ENCODE measurements at places on chromosomes 4 and X. TPM values are rescaled to one million over a fixed set of nuclear protein-coding genes. Genes with fewer than 3 reads are reported as not detected.

DNA sequence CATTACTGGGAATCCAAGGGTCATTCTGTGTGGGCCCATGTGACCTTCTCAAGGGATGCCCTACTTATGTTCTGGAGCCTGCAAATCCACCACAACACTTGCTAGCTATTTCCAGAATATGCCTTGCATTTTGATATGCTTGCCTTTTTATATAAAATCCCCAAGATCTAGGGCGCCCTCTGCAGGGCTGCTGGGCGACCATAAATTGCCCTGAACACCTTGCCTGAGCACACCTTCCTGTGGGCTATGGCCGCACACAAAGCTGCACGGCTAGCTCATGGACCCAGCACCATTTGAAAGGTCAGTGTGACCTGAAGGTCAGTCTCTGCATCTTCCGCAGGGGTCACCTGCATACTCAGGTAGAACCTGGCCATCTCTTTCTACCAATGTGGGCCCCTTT, 311.7 kb downstream of the NLGN4X start:
- no peaks in the 10 kb centered on the region for H3K4me1 ChIP-seq
- H3K4me3 ChIP-seq, result no peak overlapping the region
- no peak overlapping the region for H3K27ac ChIP-seq
- no peaks in the 10 kb centered on the region for H3K27me3 ChIP-seq
- H3K36me3 ChIP-seq, result no peaks in the 10 kb centered on the region

- H3K4me1 ChIP-seq, result no peaks in the 10 kb centered on the region
- no peaks in the 10 kb centered on the region for H3K27me3 ChIP-seq
- H3K36me3 ChIP-seq, result no peaks in the 10 kb centered on the region
- DNase-seq, result no peak
Measured at GRCh38 chrX:32877592-32877991, 333.8 kb downstream of the DMD start.

GRCh38 chrX:1561164-1561563, 24.2 kb upstream of the P2RY8 start:
- DNase-seq, result no peak
- H3K27me3 ChIP-seq, result no peaks in the 10 kb centered on the region
- H3K4me3 ChIP-seq, result no peak overlapping the region
- no peak overlapping the region for H3K27ac ChIP-seq

- no peaks in the 10 kb centered on the region for H3K36me3 ChIP-seq
- no peaks in the 10 kb centered on the region for H3K27me3 ChIP-seq
- no peak for DNase-seq
- peaks cover 4% of the 10 kb centered on the region for H3K4me1 ChIP-seq
- H3K4me3 ChIP-seq, result no peak overlapping the region
Measured at GRCh38 chr4:92104506-92104905, 199.3 kb upstream of the GRID2 start.

DNA sequence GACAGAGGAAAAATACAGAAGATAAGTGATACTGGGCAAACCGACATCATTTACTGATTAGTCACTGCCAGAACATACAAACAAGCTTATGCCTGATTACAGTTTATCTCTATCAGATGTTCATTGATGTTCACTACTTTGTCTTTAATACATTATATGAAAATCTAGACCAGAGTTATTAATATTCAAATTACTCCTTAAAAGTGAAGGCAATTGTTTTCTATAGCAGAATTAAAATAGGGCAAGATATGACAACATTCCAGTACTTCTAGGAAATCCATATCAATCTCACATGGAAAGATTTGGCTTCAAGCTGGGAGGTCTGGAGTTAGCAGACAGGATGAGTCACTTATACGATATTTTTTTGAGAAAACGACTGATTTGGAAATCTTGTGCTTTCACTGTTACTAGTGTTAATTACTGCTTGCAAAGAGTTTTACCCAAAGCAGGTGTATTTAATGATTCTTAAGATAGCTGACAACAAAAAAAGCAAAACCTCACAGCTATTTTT, 31.8 kb downstream of the HPGD start:
- H3K36me3 ChIP-seq, result no peaks in the 10 kb centered on the region
- no peak overlapping the region for H3K4me3 ChIP-seq
- H3K27me3 ChIP-seq, result no peaks in the 10 kb centered on the region
- H3K27ac ChIP-seq, result no peak overlapping the region

DNA sequence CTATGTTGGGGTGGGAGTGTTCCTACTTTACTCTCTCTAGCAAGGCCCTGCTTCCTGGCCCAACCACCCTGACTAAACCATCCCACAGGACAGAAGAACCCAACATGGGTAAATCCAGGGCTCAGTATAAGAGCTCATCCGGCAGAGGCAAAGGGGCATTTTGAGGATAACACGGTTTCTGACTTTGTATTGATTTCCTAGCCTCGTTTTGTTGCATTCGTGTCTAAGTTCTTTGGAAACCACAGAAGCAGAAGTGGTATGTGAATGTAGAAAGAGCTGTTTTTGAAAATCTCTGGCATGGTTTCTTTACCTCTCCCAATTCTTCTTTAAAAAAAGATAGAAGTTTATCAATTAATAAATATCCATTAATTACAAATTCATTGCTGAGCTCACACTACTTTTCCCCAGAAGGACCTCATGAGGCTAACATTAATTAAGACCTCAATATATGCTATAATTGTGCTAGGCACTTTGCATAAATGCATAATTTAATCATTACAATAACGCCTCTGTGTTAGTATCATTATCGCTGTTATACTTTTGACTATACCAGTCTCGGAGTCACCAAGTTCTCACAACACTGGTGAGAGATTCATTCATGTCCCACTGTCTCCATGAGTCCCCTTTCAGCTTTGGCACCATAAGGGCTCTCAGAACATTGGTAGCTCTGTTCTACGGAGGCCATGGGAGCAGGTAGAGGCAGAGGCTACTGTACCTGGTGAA, 5.8 kb upstream of the CLNK start:
- H3K4me1 ChIP-seq, result no peaks in the 10 kb centered on the region
- H3K27ac ChIP-seq, result no peak overlapping the region
- no peaks in the 10 kb centered on the region for H3K27me3 ChIP-seq
- no peaks in the 10 kb centered on the region for H3K36me3 ChIP-seq
- H3K4me3 ChIP-seq, result no peak overlapping the region

DNA sequence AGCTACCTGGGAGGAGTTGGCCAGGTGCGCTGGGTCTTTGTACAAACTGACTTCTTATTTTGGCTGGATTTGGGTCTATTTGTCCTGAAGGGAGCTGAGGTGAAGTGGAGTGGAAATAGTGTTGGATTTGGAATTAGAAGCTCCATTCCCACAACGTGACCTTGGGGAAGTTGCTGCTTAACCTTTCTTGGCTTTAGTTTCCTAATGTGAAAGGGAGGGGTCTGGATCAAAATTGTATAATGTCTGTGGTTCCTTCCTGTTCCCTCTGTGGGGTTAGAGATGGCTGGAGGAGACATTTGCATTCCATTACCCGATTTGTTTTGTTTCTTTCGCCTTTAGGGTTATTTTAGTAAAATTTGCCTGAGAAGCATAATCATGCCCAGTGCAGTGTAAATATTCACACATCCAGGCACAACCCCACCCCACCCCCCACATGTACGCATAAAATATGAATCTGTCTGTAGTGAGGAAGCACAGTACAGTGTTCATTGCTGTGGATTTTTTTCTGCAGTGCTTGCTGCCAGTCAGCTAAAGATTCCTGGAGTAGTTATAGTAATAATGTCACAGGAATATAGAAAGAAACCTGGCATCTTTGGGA, 21.5 kb downstream of the JADE1 start:
- H3K27me3 ChIP-seq, result no peaks in the 10 kb centered on the region
- H3K4me1 ChIP-seq, result peaks cover 87% of the 10 kb centered on the region
- no peaks in the 10 kb centered on the region for H3K36me3 ChIP-seq
- DNase-seq, result no peak

DNA sequence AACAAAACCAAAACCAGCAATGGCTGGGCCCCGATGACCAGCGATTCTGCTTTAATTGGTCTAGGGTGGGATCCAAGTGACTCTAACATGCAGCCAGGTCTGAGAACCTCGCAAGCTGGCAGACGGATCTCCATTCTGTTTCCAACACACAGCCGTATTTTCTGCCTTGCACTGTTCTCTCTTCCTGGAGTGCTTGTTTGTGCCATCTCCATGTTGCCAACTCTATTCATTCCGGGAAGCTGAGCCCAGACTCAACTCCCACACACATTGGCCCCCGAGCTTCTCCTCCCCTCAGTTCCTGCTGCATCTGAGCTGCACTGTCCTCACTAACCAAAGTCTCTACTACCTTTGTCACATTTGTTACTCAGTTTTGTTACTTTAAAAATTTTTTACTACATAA, 35.6 kb downstream of the GEMIN8 start:
- H3K4me3 ChIP-seq, result no peak overlapping the region
- DNase-seq, result no peak
- H3K27me3 ChIP-seq, result no peaks in the 10 kb centered on the region
- H3K36me3 ChIP-seq, result no peaks in the 10 kb centered on the region

DNA sequence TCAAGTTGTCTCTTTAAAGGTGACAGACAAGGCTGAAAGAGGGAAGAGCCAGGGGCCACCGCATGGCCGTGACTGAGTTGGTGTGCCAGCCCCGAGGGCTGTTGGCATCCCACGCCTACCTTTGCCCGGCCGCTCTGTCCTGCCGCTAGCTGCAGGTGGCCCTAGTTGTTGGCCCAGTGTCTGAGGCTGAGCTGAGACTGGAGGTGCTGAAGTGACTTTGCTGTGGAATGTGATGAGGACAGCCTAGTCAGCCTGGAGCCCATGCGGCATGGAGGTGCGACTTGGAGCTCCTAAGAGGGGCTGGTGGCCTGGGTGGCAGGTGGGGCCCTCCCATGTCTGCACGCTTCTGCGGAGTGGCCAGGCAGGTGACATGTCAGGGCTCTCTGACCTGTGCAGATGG, 6.6 kb downstream of the TADA2B start:
- peaks cover 6% of the 10 kb centered on the region for H3K36me3 ChIP-seq
- H3K27ac ChIP-seq, result peak overlapping the region; percentile 31
- no peak for DNase-seq
- no peak overlapping the region for H3K4me3 ChIP-seq

- H3K27ac ChIP-seq, result no peak overlapping the region
- no peak overlapping the region for H3K4me3 ChIP-seq
- no peaks in the 10 kb centered on the region for H3K4me1 ChIP-seq
- no peaks in the 10 kb centered on the region for H3K36me3 ChIP-seq
- no peaks in the 10 kb centered on the region for H3K27me3 ChIP-seq
Measured at GRCh38 chr4:109691411-109691920, 11.8 kb downstream of the CASP6 start.

GRCh38 chrX:20263474-20263873, 3.2 kb downstream of the RPS6KA3 start:
- H3K27me3 ChIP-seq, result no peaks in the 10 kb centered on the region
- H3K4me1 ChIP-seq, result peaks cover 17% of the 10 kb centered on the region
- no peaks in the 10 kb centered on the region for H3K36me3 ChIP-seq
- peak overlapping the region; percentile 21 for H3K27ac ChIP-seq
- no peak overlapping the region for H3K4me3 ChIP-seq
- DNase-seq, result no peak

DNA sequence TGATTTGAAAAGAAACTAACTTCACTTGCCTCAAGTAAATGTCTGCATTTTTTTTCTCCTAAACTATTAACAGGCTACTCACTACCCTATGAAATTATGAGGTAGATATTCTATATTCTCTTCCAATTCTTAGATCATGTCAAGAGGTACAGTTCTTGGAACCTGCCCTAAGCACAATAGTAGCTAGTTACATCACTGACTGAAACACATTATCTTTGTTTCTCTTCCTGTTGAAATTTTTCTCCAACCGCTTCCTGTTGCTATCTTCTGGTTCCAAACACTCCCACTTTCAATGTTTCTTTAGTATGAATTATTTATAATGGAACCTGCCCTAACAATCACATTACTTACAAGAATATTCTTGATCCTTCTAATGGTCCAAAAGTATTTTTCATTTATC, 5.0 kb upstream of the BANK1 start:
- no peaks in the 10 kb centered on the region for H3K36me3 ChIP-seq
- H3K27ac ChIP-seq, result no peak overlapping the region
- no peak for DNase-seq
- no peak overlapping the region for H3K4me3 ChIP-seq
- no peaks in the 10 kb centered on the region for H3K27me3 ChIP-seq
- H3K4me1 ChIP-seq, result peaks cover 1% of the 10 kb centered on the region

GRCh38 chr4:17385403-17385802, 126.5 kb downstream of the QDPR start:
- H3K4me3 ChIP-seq, result no peak overlapping the region
- H3K27ac ChIP-seq, result no peak overlapping the region
- H3K4me1 ChIP-seq, result no peaks in the 10 kb centered on the region
- H3K27me3 ChIP-seq, result no peaks in the 10 kb centered on the region
- peak; percentile 2 for DNase-seq

DYNLT3 gene
- total RNA-seq, result 27.0 TPM

CSAG3 gene
- not detected for total RNA-seq

GRCh38 chr4:68361146-68361589, 11.3 kb upstream of the YTHDC1 start:
- DNase-seq, result no peak
- no peaks in the 10 kb centered on the region for H3K27me3 ChIP-seq
- H3K27ac ChIP-seq, result no peak overlapping the region
- peaks cover 4% of the 10 kb centered on the region for H3K4me1 ChIP-seq
- H3K36me3 ChIP-seq, result no peaks in the 10 kb centered on the region
